T-helper 9 cell (primary cell): ENCODE measurements at places on chromosomes 12 and 14.

DNA sequence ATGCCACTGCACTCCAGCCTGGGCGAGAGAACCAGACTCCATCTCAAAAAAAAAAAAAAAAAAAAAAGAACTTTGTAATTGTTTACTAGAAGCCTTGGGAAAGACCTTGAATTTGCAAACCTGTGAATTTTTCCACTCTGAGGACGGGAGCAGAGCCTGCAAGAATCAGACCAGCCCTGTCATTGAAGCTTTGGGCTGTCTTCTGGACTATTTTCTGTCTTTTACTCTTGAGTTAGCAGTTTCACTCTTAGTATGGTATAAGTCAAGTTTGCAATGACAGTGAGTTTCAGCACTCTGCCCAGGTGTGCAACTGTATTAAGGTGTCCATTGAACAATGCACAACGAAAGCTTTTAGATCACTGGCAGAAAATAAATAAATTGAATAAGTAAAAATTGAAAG lies 81.4 kb upstream of the KRAS start:
- DNase-seq, result no peak

DNA sequence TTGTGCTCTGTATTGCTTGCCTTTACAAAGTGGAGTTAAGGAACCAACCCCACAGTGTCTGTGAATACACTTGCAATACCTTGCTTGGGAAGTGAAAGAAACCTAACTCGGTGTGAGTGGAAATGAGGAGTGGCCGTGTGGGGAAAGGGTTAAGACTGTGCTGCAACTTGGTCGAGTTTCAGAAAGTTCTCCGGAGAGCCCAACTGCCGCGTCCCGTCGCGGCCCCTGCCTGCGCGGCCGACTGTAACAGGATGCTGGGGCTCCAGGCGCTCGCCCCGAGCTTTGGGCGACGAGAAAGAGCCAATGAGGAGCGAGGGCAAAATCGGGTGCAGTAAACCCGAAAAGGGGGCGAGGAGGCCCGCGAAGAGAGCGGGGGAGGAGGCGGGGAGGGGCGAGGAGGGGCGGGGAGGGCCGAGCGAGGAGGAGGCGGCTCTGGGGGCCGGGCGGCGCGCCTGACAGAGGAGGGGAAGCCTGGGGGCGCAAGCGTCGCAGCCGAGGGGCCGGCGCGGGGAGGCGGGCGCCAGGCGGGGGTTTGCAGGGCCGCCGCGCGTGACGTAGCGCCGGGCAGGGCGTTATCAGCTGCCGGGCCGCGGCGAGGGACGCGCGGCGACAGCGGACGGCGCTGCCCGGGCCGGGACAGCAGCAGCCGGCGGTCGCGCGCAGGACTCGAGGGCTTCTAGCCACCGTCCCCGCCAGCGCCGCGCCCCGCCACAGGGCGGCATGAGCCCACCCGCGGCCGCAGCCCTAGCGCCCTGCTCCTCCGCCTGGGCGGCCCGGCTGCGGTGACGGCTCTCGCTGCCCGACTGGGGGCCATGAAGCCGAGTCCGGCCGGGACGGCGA lies at the start of gene DACT1:
Gene DACT1 (plus strand): TSS at position 572 of the 840 bp plus-strand sequence. CDS start 241 bp downstream, at position 813.
- peak; percentile 0 for DNase-seq

DNA sequence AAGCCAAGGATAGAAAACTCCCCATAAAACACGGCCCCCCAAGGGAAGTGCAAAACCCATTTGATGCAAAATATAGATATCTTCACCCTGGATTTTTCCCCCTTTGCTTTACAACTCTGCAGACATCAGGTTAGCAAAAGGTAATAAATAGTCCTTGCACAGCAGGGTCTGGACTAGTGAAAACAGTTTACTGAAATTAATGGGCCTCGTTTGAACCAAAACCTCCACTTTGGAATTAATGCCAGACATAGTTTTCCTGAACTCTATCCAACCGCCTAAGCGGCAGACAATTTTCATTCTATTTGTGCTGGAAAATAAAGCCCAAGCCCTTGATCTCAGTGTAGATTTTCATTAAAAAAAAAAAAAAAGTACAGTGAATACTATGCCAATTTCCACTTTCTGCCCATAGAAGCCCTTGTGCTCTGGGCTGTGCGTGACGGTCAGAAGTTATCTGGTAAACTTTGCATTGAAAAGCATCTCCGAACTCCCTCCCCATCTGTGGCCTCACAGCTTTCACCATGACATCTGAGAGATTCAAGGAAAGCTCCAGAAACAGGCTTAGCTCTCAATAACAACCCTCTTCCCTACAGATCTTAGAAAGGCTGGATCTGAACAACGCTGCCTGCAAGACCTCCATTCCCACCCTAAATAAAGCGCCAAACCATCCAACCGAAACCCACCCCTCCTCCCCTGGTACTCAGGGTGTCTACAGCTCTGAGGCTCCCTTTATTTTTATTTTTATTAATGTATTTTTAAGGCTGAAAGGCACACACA lies 11.0 kb upstream of the IRF2BPL start:
- DNase-seq, result no peak

DNA sequence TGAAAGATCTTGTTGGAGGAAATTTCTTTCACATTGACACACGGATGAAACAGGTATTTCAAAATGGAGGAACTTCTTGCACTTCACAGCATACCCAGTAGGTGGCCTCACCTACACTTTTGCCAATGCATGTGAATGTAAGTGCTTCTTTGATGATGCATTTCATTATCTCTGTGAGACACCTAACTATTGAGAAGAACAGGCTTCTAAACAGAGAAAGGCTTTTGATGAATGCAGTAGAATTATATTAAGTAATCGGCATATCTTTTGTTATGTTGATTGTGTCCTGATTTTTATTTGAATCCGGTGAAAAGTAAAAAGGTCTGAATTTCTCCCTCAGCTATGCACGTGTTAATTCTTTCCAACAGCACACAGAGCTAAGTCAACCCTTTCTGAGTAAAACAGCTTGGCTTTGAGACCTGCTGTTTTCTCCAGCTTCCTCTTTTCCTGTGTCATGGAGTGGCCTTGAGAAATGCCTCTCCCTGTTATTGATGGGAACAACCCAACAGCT lies 399.0 kb downstream of the NAV3 start:
- DNase-seq, result no peak

DNA sequence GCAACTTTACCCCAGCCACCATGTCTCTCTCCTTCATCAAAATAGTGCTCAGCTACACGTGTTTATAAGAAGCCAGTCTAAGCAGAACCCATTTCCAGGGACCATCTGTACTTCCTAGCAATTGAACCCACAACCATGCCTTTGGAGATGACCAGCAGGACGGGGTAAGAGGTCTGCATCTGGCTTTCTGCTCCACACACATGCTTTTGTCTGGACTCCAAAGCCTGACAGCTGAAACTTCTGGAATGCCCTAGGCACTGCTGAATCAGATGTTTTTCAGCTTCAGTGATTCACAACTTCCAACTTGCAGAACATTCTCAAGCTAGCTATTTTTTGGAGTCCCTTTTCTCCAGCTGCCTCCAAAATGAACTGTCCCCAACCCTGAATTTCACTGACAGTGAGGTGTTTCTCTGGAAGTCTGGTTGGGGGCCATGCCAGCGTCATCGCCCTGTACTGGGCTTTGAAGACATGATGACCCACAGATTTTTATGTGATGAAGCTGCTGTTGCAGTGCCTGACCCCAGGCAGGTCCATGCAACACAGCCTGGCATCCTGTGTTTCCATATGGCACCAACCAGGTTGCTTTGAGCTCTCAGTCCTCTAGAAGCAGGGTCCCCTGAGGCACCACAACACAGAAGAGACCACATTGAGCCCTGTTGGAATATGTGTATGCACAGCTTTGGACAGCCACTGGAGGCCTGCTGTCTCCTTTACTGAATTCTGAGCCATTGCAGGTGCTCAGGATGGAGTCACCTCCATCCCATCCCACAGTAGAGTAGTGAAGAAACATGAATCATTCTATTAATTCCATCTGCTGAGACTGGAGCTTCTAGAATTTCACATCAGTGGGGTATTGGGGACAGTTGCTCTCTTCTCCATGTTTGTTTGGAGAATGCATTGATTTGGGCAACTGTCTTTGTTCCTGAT lies 80.2 kb downstream of the NUAK1 start:
- DNase-seq, result no peak

GRCh38 chr12:19230299-19230866 lies 100.8 kb downstream of the PLEKHA5 start:
- no peak for DNase-seq
